ENCODE measurements at places on chromosomes 5 and 9.

GRCh38 chr5:196350-196749 lies 5.1 kb downstream of the LRRC14B start:
- DNase-seq: no peak

DNA sequence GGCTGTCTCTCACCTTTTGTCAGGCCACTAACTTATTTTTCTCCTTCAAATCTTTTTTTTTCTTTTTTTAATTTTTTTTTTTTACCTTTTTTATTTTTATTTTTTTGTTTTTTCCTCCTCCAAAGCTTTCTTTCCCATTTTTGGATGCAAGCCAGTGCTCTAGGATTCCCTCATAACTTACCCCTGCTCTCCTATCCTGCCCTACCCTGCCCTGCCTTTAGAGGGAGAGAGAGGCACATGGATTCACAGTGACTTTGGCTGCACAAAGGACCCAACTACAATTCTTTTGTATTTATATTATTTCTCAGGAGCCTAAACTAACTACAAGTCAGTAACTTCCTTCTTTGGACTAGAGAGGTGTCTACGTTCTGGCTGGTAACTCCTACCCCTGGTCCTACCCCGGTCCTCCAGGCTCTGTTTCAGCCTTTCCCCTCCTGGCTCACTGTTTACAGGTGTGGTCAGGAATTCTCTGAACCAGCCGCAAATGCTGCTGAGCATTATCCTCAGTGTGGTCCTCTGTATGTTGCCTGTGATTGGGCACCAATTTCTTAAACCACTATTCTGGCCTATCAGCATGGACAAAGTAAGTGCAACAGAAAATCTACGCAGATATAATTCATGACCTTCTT lies 8.4 kb upstream of the RUSC2 start:
- DNase-seq: no peak

GRCh38 chr9:87436716-87437115 lies 61.0 kb upstream of the DAPK1 start:
- DNase-seq: no peak

DNA sequence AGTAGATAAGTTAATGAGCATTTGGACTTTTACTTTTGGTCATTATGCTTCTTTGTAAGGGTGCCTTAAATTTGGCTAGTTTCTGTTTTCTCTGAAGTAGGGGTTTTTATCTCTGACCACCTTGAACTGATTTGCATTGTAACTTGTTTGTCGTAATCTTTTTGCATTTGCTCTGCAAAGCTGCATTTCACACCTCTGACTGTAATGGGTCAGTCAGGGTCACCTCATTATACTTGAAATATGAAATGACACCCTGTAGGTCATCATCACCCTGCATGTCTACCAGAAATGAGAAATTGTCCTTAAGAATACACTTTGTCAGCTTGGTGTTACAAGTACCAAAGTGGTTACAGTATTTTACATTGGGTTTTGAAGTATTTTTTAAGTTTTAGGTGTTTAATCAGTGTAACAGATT lies 74.0 kb downstream of the KCNN2 start:
- DNase-seq: no peak

- DNase-seq: no peak
These were observed 118.4 kb downstream of the ZNF608 start for GRCh38 chr5:124627815-124628595.

- no peak for DNase-seq
These were observed 88.9 kb upstream of the PANK3 start for GRCh38 chr5:168668078-168668477.

DNA sequence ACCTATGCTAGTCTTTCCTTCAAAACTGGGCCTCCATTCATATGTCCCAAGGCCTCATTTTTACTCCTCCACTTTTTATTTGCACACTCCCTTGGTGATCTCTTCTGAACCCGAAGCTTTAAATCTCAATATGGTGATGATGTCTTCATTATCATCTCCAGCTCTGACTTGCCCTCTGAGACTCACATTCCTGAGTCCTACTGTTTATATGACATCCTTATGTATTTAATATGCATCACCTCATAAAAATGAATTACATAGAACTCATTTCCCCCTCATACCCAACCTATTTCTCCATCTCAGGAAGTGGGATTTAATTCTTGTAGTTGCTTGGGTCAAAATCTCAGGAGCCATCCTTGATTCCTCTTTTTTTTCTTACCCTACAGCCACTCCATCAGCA lies 473.0 kb downstream of the EBF1 start:
- no peak for DNase-seq

GRCh38 chr5:2582106-2582505 lies 169.4 kb downstream of the IRX2 start:
- DNase-seq: no peak

DNA sequence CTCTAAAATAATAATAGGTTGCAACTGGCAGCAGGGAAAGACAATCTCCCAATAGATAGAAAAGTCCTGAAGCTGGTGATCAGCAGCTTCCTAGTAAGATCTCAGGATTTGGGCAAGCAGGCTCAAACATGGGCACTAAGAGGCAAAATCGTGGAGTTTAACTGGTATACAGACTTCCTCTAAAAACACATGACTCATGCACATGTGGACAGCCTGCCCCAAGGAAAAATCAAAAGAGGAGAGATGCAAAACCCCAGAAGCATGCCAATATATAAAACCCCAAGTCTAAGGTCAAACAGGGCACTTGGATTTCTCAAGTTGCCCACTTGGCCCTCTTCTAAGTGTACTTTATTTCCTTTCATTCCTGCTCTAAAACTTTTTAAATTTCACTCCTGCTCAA lies 62.8 kb downstream of the CDKN2A start:
- DNase-seq: no peak

GRCh38 chr5:150797384-150797783 lies 18.8 kb downstream of the SMIM3 start:
- DNase-seq: no peak

- no peak for DNase-seq
These were observed 14.9 kb upstream of the MAPK9 start for GRCh38 chr5:180306796-180307195.

DNA sequence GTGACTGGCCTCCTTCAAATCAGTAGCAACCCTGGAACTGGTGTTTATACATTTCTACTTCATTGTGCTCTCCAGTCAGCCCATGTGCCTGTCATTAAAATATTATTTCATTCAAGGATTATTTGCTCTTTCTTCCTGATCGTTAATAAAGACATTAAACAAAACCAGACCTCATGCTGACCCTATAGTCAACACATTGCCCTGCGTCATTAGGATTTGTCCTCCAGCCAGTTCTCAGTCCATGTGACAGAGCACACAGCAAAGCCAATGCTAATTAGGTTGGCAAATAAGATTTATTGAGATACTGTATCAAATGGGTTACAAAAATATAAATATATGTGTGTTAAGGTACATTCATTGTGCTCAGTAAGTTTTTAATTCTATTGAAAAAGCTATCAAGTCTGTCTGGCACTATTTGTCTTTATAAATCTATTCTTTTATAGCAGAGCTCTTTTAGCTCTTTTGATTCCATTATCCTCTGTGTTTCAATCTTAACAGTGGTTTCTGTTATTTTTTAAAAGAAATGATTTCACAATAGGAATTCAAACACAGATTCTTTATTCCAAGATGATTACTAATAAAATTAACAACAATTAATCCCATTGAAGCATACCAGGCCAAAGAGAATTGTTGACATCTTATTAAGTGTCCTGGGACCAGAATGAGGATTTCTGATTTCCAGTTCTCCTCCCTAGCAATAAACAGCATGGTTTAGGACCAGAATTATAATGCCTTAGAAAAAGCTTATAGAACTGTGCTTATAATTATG lies 209.4 kb upstream of the RGMB start:
- no peak for DNase-seq

DNA sequence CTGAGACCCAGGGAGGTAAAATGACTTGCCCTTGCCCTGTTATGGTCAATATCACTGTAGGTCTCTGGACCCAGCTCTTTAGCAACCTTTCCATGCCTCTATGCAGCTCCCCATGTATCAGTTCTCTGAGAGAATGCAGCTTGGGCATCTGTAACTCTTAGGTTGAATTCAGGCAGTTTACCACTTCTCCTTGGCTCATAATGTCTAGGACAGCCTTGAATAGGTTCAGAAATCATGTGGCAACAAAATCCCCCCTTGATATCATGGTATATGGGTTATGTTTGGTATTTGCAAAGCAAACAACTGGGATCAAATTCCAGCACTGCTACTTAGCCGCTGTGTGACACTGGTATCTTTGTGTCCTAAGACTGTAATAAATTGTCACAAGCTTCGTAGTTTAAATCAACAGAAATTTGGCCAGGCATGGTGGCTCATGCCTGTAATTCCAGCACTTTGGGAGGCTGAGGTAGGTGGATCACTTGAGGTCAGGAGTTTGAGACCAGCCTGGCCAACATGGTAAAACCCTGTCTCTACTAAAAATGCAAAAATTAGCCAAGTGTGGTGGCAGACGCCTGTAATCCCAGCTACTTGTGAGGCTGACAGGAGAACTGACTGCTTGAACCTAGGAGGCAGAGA lies 10.7 kb upstream of the SUB1 start:
- DNase-seq: no peak

DNA sequence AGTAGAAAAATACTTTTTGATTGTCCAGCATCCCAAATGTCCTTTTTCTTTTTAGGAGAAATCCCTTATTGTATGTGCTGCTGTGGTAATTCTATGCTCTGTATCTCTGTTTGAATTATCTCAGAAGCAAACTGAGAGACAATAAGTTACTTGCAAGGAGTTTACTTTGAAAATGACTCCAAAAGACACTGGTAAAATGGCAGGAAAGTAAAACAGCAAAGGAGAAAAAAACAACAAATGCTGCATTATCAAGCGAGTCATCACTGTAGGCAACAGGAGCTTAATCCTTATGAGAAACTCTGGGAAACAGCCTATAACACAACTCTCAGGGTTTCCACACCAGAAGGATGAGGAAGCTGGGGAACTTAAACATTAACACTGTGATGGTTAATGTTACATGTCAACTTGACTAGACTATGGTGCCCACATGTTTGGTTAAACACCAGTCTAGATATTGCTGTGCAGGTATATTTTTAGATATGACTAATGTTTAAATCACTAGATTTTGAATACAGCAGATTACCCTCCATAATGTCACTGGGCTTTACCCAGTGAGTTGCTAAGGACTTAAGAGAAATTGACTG lies 92.6 kb upstream of the GAS1 start:
- DNase-seq: no peak

DNA sequence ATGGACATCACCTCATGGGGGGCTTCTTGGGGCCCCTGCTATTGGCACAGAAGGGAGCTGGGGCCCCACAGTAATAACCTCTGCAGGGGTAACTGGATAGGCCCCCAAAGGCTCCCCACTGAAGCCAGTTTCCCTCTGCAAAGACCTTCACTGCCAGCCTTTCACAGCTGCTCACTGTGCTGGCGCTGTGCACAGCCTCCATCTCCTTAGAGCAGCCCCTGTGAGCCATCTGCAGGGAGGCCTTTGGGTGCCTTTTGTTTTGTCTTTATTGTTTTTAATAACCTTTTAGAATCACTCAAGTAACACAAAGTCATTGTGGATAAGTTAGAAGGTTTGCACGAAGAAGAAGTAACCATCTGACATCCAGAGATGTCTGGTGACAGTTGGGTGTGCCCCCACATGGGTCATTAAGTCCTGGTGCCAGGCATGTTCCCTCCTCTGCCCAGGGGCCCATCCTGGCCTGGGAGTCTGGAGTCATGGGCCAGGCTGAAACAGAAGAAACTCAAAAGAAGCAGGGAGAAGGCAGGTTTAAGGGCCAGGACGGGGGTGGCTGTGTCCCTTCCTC lies 42.7 kb downstream of the NCS1 start:
- no peak for DNase-seq

DNA sequence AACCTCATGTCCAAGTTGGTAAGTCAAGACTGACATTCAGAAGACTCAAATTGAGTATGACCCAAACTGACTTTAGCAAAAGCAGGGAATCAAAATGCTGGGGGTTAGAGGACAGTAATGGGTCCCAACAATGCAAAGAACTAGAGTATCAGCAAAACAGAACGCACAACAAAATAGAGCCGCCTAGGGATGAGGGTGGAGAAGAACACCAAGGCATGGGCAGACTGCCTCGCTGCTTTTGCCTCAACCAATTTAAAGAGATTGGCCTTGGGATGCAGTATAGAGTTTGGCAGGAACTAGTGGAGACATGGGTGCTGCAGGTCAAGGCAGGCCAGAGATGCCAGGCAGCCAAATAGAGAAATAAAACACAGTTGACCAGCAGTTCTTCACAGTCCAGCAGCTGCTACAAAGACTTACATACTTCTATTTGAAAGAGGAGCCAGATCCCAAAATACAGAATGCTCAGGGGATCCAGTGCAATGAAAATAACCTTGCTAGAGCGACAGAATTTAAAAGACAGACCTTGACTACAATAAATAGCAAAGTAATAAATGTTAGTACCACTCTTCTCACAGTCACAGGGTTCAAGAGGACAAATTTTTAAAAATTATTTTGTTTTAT lies 83.9 kb upstream of the NIPBL start:
- DNase-seq: no peak

- DNase-seq: no peak
These were observed 36.6 kb downstream of the SEMA4D start for GRCh38 chr9:89461265-89461664.

DNA sequence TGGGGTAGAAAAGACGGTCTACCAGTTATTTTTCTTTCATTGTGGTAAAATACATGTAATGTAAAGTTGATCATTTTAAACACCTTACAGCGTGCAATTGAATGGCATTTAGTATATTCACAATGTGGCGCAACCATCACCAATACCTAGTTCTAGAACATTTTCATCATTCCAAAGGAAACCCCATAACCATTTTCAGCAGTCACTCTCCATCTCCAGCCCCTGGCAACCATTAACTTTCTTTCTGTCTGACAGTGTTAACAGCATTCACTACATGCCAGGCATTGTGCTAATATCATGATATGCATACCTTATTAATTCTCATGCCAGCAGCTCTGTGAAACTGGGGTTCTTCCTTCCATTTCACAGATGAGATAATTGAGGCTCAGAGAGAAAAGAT lies 32.0 kb downstream of the PTGS1 start:
- DNase-seq: no peak

GRCh38 chr5:44486591-44486990 lies 97.4 kb upstream of the FGF10 start:
- no peak for DNase-seq

Measured in AG09309 (cell line).